ENCODE measurements at places on chromosomes 6 and 20. TPM values are rescaled to one million over a fixed set of nuclear protein-coding genes. Genes with fewer than 3 reads are reported as not detected.

DNA sequence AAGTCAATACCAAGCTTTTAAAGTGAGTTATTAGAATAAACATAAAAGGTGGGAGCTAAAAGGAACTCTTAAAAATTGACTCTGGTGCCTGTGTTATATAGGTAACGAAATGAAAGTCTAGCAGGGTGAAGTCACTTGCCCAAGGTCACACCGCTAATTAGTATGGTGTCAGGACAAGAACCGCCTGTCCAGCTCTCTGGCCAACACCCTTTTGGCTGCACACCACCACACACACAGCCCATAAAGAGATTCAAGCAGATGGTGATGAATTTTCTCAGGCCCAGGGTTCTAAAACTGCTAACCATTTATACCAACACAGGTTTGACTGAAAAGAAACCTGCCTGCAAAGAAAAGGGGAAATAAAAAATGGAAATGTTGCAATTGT, 20.2 kb downstream of the GFOD1 start:
- H3K27me3 ChIP-seq: no peaks in the 10 kb centered on the region
- no peak for DNase-seq
- peaks cover 11% of the 10 kb centered on the region for H3K4me1 ChIP-seq
- H3K36me3 ChIP-seq: no peaks in the 10 kb centered on the region

DNA sequence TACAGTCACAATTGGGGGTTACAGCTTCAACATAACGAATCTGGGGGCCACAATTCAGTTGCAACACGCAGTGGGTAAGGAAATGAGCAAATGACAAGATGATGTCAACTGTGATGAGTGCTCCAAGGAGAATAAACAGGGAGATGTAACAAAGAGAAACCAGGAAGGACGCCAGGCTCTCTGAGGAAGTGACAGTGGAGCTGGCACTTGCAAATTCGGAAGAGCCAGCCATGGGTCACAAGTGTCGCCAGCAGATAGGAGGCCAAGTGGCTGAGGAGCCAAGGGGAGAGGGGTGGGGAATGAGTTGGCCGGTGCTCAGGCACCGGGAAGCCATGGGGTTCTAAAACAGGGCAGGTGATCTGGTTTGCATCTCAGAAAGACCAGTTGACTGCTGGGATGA, 136.4 kb downstream of the EYA2 start:
- H3K27ac ChIP-seq: no peak overlapping the region
- no peak for DNase-seq
- no peak overlapping the region for H3K4me3 ChIP-seq
- peaks cover 1% of the 10 kb centered on the region for H3K27me3 ChIP-seq

DNA sequence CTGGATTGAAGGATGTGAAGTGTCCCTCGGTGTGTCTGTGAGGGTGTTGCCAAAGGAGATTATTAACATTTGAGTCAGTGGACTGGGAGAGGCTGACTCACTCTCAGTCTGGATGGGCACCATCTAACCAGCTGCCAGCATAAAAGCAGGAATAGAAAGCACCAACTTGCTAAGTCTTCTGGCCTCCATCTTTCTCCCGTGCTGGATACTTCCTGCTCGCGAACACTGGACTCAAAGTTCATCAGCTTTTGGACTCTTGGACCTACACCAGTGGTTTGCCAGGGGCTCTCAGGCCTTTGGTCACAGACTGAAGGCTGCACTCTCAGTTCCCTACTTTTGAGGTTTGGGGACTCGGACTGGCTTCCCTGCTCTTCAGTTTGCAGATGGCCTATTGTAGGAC, 220.3 kb upstream of the LRFN2 start:
- H3K4me3 ChIP-seq: no peak overlapping the region
- H3K27me3 ChIP-seq: 0 out of 2 replicates have a peak, but pooled peaks cover 6% of the 10 kb centered on the region
- no peak overlapping the region for H3K27ac ChIP-seq
- H3K36me3 ChIP-seq: no peaks in the 10 kb centered on the region
- DNase-seq: no peak
- H3K4me1 ChIP-seq: no peaks in the 10 kb centered on the region

DNA sequence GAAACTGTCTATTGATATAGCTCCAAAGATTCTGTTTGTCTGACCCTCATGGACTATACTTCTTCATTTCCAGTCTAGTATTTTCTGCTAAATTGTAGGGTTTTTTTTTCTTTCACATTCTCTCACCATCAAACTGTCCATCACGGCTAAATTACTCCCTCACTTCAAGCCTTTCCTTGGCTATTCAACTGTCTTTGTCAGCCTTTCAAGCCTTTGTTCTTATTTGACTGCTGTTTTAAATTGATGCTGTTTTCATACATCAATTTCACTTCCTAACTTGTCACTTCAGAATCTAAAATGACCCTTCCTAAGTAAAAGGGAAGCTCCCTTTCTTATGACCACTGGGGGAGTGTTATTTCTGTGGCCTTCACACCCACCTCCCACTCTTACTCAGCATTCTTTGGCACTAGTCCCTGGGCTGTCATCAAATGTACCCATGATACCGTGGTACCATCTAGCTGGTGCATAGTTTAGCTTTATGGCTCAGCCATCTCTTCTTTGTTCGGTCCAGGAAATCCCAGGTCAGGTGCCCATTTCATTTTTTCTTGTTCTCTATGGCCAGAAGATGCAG, 8.6 kb downstream of the GJA1 start:
- no peaks in the 10 kb centered on the region for H3K36me3 ChIP-seq
- no peak overlapping the region for H3K4me3 ChIP-seq
- DNase-seq: no peak
- H3K27ac ChIP-seq: no peak overlapping the region

DNA sequence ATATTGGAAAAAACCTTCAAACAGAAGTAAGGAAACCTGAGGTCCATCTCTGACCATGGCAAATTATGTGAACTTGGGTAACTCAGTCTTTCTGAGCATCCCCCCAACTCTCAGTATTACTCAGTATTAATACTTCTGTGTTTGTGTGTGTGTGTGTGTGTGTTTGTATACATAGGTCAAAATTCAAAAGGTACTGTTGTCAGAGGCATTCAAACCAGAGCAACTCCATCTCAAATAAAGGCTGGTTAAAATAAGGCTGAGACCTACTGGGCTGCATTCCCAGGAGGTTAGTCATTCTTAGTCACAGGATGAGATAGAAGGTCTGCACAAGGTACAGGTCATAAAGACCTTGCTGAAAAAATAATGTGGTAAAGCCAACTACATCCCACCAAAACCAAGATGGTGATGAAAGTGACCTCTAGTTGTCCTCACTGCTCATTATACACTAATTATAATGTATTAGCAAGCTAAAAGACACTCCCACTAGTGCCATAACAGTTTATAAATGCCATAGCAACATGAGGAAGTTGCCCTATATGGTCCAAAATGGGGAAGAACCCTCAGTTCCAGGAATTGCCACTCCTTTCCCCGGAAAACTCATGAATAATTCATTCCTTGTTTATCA, 33.3 kb upstream of the SLC22A16 start:
- H3K4me1 ChIP-seq: peaks cover 46% of the 10 kb centered on the region
- H3K27me3 ChIP-seq: no peaks in the 10 kb centered on the region
- DNase-seq: peak; percentile 95
- H3K36me3 ChIP-seq: no peaks in the 10 kb centered on the region
- no peak overlapping the region for H3K4me3 ChIP-seq
- H3K27ac ChIP-seq: peak overlapping the region; percentile 54

GRCh38 chr6:36149476-36149875, 19.2 kb downstream of the MAPK13 start:
- no peaks in the 10 kb centered on the region for H3K27me3 ChIP-seq
- DNase-seq: no peak
- no peak overlapping the region for H3K4me3 ChIP-seq
- peaks cover 28% of the 10 kb centered on the region for H3K4me1 ChIP-seq
- no peaks in the 10 kb centered on the region for H3K36me3 ChIP-seq

DNA sequence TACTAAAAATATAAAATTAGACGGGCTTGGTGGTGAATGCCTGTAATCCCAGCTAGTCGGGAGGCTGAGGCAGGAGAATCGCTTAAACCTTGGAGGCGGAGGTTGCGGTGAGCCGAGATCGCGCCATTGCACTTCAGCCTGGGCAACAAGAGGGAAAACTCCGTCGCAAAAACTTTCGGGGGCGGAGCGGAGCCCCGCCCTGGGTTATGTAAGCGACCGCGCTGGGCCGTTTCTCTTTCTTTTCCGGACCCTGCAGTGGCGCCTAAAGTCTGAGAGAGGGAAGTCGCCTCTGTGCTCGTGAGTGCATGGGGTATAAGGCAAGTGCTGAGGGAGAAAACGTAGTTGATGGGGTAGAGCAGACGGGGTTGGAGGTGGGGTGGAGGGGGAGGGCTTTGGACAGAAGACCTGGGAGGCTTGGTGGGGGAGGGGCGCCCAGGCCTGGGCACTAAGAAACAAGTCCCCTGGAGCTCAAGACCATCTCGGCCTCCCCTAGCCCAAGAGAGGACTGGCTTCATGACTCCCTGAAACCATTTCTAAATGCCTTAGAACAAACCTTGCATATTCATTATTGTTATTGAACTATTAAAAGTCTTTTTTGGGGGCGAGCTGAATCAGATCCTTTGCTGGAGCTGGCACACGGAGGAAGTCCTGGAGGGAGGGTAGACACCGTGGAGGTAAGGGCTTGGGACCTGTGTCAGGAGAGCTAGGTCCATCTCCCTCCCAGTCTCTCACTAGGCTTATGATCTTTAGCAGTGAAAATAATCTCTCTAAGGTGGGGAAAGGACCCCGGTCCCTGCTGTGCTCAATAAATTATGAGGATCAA, 2.7 kb upstream of the MICA start:
- no peaks in the 10 kb centered on the region for H3K36me3 ChIP-seq
- H3K4me1 ChIP-seq: peaks cover 10% of the 10 kb centered on the region
- 0 out of 2 replicates have a peak, but pooled peaks cover 15% of the 10 kb centered on the region for H3K27me3 ChIP-seq
- peak overlapping the region; percentile 40 for H3K27ac ChIP-seq

DNA sequence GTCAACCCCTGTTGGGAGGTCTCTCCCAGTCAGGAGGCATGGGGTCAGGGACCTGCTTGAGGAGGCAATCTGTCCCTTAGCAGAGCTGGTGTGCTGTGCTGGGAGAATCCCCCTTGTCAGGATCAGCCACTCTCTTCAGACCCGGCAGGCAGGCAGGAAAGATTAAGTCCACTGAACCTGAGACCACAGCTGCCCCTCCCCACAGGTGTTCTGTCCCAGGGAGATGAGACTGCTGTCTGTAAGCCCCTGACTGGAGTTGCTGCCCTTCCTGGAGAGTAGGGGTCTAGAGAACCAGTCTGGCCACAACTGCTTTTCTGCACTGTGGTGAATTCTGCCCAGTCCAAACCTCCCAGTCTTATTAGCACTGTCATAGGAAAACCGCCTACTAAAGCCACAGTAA, 677.8 kb upstream of the POU3F2 start:
- H3K36me3 ChIP-seq: no peaks in the 10 kb centered on the region
- H3K27me3 ChIP-seq: no peaks in the 10 kb centered on the region
- no peak overlapping the region for H3K4me3 ChIP-seq
- no peak overlapping the region for H3K27ac ChIP-seq
- DNase-seq: no peak

DNA sequence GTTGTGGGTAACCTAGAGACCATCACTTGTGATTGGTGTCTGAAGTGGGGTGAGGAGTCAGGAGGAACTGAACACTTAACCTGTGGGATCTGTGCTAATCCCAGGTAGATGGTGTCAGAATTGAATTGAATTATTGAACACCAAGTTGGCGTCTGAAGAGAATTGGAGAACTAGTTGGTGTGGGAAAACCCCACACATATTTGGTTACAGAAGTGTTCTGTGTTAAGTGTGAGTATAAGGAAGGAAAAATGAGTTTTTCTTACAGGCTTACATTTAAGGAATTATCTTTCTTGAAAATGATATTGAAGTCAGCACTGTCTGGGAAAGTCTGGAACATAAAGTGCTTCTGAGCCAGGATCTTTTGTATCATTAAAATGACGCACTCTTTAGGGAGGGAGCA, 182.9 kb upstream of the ECI2 start:
- no peak overlapping the region for H3K4me3 ChIP-seq
- no peak for DNase-seq
- no peaks in the 10 kb centered on the region for H3K36me3 ChIP-seq
- H3K4me1 ChIP-seq: peaks cover 64% of the 10 kb centered on the region

Gene POM121L2
- not detected for total RNA-seq

Gene PAK5
- not detected for total RNA-seq

Gene MAFB
- not detected for total RNA-seq

Gene FRK
- total RNA-seq: 14.4 TPM

Gene SLC25A27
- total RNA-seq: 25.0 TPM

Gene TMEM151B
- total RNA-seq: not detected

Gene PTK7
- 110 TPM for total RNA-seq

Gene GGTLC1
- 0.43 TPM for total RNA-seq

Gene DLL1
- not detected for total RNA-seq

Data from PC-9 (cell line).